SJSA1 (cell line): ENCODE measurements at places on chromosomes 2 and 18. TPM values are rescaled to one million over a fixed set of nuclear protein-coding genes. Genes with fewer than 3 reads are reported as not detected.

The RTP5 gene
- total RNA-seq, result not detected in 2 replicates

The C2orf49 gene
- 18.6 and 19.6 TPM in 2 replicates for total RNA-seq

The ALPI gene
- total RNA-seq, result not detected in 2 replicates

The LRRTM1 gene
- not detected in 2 replicates for total RNA-seq

The TRABD2A gene
- total RNA-seq, result 11.8 and 18.3 TPM in 2 replicates

The MBP gene
- total RNA-seq, result not detected in 2 replicates

The IMMT gene
- 54.9 and 73.1 TPM in 2 replicates for total RNA-seq
